ENCODE measurements at places on chromosomes 16 and 17.

- DNase-seq, result no peak
Measured at GRCh38 chr17:63356337-63356757, 89.8 kb downstream of the CYB561 start.

GRCh38 chr16:19008245-19009169, 24.8 kb downstream of the TMC7 start:
- DNase-seq, result no peak

DNA sequence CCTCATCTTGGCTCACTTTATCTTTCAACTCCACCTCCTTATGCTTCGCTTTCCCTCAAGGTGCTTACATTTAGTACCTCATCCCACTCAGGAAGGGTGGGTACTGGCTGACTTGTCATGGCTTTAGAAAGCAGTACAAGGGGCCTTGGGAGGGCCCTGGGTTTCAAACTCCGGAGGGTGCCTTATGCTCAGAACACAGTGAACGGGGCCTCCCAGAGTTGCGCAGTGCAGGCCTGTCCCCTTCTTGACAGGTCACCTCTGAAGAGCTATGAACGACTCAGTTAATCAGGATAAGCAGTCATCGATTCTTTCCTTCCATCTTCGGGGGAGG, 6.0 kb downstream of the COG1 start:
- DNase-seq, result no peak

DNA sequence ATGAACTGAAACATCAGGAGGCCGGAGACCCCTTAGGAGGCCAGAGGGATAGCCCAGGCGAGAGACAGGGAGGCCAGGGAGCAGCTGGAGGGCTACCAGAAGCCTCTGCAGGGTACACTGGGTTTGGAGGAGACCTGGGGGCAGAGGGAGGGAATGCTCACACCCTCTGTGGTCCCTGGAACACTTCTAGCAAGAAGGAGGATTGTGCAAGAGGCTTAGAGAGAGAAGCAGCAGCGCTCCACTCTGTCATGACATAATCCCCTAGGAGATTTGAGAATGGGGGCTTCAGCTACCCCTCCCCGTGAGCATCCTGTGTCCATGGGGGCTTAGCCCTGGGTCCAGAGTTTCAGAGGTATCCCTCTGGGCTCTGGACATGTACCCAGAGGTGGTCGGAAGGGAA, 15.8 kb downstream of the GPR142 start:
- DNase-seq, result no peak

DNA sequence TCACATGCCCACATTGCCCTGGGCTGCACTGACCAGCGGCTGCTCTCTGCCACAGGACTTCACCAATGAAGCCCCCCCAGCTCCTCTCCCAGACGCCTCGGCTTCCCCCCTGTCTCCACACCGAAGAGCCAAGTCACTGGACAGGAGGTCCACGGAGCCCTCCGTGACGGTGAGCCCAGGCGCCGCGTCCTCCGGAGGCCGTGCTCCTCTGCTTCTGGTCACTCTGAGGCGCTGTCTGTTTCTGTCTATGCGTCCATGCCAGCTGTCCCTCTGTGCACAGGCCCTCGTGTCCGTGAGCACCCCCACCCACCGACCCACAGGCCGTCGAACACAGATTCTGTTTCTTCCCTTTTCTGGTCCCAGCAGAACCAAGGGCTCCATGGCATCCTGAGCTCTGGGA, 62.6 kb downstream of the PLD6 start:
- DNase-seq, result no peak

- DNase-seq, result no peak
Measured at GRCh38 chr16:86611525-86611855, 33.1 kb downstream of the FOXL1 start.

GRCh38 chr16:62638964-62639870, 603.0 kb upstream of the CDH8 start:
- no peak for DNase-seq

GRCh38 chr16:50642349-50642748, 38.8 kb downstream of the SNX20 start:
- DNase-seq, result no peak

GRCh38 chr17:7627250-7628121, at the start of gene SAT2:
TSS of gene SAT2 (minus strand) at chr17:7627821. CDS start at chr17:7627635, 186 bp downstream.
- DNase-seq, result peak; percentile 78

DNA sequence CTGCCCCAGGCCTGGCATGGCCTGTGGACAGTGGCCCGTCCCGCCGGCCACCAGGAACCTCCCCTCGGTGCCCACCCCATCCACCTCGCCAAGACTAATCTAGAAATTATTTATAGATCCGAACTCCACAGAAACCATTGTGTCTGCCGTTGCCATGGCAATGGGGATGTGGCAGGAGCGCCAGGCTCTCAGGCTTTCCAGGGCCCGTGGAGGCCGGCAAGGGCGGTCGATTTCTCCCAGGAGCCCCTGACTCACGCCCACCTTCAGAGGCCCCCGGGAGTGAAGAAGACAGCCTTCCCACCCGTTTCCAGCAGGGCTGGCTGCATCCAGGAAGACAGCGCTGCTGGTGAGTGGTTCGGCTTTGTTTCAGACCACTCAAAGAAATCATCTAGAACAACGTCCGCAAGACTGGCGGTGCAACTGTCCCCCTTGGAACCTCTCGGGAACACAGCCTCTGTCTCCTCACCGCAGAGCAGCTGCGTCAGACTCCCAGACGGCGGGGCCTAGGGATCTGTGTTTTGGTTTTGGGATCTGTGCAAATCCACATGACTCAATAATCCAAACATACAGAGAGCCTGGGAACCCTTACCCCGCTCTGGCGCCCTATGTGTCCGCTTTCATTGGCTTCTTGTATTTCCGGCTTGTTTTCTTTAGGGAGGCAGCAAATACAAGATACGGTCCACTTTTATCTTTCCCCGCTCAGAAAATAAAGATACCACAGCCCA, 48.5 kb upstream of the ZCCHC14 start:
- no peak for DNase-seq
